ENCODE measurements at places on chromosomes 16 and 17.

- DNase-seq, result peak; percentile 59
These were observed 91.5 kb upstream of the TMEM97 start for GRCh38 chr17:28227316-28228108.

- DNase-seq, result peak; percentile 91
These were observed 22.1 kb upstream of the GNA13 start for GRCh38 chr17:65078441-65079160.

DNA sequence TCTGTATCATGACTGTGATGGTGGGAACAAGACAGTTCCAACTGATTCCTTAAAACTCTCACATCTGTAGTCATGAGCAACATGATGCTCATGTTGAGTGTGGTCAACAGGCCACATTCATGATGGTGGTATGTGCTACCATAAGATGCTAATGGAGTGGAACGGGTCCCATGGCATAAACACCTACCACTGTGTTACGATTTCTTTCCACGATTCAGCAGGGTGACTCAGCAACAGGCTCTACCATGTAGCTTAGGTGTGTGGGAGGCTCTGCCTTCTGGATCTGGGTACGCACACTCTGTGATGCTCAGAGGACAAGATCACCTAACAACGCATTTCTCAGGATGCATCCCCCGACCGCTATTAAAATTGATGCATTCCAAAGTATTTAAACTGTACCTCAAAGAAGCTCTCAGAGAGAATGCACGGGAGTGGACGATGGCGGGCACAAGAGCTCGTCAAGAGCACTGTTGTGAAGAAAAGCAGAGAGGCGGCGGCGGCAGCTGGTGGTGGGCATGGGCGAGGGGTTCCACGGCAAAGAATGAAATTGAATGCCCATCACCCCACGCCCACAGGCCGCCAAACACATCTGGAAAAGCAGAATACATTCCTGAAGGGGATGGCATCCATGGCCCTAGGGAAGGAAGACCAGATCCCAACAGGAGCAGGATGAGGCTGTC is 133.3 kb downstream of the ZNF778 start:
- peak; percentile 44 for DNase-seq

GRCh38 chr17:50203604-50204345 is 2.3 kb upstream of the COL1A1 start:
- DNase-seq, result peak; percentile 62

GRCh38 chr17:30549864-30550511 is 72.8 kb downstream of the GOSR1 start:
- no peak for DNase-seq

- DNase-seq, result no peak
These were observed 11.4 kb upstream of the NLRC5 start for GRCh38 chr16:56977823-56978430.

DNA sequence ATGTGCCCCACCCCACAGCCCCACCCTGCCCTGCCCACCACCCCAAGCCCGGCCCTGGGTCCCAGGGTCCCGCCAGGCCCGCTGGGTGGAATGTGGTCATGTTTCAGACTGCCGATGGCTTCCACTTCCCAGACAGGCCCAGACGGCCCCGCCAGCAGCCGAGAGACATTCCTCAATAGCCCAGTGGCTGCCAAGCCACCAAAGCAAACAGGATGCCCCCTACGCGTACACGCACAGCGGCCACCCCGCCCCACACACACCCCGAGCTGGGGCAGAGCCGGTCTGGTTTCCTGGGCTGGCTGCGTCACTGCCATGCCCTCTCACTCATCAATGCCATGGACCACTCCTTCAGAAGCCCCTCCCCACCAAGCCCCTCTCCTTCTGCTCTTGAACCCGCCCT is 1.2 kb upstream of the KRT17 start:
- DNase-seq, result no peak

- peak; percentile 86 for DNase-seq
These were observed 20.5 kb upstream of the MTMR4 start for GRCh38 chr17:58534901-58535421.

GRCh38 chr17:74218436-74218835 is 5.1 kb downstream of the TTYH2 start:
- no peak for DNase-seq

GRCh38 chr17:48100160-48100559 is 1.1 kb downstream of the CBX1 start:
- peak; percentile 63 for DNase-seq

DNA sequence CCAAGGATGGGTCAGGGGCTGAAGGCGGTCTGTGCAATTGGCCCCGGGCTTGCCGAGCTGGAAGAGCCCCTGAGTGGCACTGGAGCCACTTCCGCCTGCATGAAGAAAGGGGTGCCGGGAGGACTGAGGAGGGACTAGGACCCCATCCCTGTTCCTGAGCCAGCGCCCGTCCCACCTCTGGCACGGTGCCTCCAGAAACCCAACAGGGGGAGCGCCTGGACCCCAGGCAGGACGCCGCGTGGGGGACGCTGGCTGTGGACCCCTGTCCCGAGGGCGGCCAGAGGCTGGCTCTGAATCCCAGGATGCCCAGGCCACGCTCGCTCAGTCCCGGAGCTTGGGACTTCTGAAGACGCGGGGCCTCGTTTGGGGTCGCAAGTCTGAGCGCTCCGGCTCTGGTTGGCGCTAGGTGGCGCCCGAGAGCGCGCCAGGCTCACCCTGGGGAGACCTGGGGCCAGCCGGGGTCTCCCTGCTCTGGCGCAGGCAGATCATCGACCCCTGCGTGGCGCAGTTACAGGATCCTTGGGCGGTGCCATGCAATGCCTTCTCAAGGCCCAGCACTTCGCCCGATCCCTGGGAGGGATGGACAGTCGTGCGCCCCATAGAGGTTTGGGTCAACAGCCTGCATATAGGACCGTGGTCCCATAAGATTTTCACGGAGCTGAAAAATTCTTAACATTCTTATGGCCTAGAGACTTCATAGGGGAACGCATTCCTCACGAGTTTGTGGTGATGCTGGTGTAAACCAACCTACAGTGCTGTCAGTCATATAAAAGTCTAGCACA is 58.5 kb upstream of the CREBBP start:
- peak; percentile 70 for DNase-seq

Data from mesenchymal stem cell (in vitro differentiated cells and primary cell).